Nephron progenitor cell (in vitro differentiated cells): ENCODE measurements at places on chromosomes 5 and 9.

DNA sequence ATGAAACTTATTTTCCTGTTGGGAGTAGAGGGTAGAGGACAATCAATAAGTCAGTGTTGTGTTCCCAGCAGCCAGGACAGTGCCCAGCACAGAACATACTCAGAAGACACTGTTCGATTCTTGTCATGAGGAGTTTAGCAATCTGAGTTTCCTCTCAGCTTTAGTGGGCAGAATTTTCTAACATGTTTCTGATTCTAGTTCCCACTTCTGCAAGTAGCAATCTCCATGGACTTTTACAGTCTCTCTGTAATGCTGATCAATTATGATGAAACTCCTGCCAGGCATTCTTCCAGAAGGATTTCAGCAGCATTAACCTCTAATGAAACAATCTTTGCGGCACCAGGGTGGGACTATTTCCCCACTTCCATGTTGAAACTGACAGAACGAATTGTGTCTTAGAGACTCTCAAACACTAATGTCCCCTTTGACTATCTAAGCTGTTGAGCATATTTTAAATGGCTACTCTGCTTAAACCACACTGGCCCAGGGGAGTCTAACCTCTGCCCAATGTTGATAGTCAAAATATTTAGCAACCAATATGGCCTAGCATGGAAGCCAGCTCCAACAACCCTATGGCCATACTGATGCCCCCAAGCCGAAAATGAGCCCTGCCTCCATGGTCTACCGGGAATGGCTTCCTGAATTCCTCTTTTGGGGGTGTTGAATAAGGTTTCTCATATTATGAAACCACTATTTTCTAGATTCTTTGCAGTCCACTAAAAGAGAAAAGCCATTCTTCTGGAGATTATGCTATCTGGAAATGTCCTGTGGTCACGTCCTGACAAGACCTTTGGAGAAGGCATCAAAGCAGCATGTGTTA is 484.3 kb downstream of the BNC2 start:
- no peak overlapping the region for H3K27ac ChIP-seq
- peaks cover 14% of the 10 kb centered on the region for H3K36me3 ChIP-seq
- no peak overlapping the region for H3K4me3 ChIP-seq
- H3K27me3 ChIP-seq, result no peaks in the 10 kb centered on the region
- H3K4me1 ChIP-seq, result peaks cover 7% of the 10 kb centered on the region
- no peak for DNase-seq

DNA sequence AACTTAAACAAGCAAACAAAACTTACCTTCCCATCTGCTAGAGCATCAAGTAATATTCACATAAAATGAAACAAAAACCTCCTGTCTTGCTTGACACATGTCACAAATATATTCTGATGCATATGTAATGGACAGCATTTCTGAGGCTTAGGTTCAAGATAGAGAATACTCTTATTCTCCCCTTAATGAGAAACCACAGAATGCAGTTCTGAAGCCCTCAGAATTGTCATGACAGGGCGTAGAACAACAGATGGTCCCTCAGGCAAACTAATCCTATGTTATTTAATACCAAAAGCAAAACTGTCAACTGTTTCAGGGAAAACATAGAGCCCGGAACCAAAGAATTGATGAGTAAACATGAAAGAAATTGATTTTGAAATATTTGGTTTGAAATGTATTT is 229.9 kb upstream of the RIOK2 start:
- H3K4me3 ChIP-seq, result no peak overlapping the region
- H3K27me3 ChIP-seq, result peaks cover 2% of the 10 kb centered on the region
- DNase-seq, result no peak
- no peak overlapping the region for H3K27ac ChIP-seq

- no peak for DNase-seq
- H3K4me1 ChIP-seq, result peaks cover 16% of the 10 kb centered on the region
- H3K27ac ChIP-seq, result no peak overlapping the region
These were observed 65.4 kb downstream of the AUH start for GRCh38 chr9:91296354-91296753.

GRCh38 chr5:6902597-6902996 is 189.4 kb downstream of the TENT4A start:
- no peak for DNase-seq
- H3K4me1 ChIP-seq, result peaks cover 36% of the 10 kb centered on the region
- H3K4me3 ChIP-seq, result no peak overlapping the region
- H3K27ac ChIP-seq, result no peak overlapping the region
- H3K27me3 ChIP-seq, result peaks cover 5% of the 10 kb centered on the region
- no peaks in the 10 kb centered on the region for H3K36me3 ChIP-seq

- peaks cover 12% of the 10 kb centered on the region for H3K27me3 ChIP-seq
- H3K36me3 ChIP-seq, result no peaks in the 10 kb centered on the region
- no peak for DNase-seq
- H3K27ac ChIP-seq, result no peak overlapping the region
These were observed 622.0 kb upstream of the DAB2 start for GRCh38 chr5:40046792-40047191.

DNA sequence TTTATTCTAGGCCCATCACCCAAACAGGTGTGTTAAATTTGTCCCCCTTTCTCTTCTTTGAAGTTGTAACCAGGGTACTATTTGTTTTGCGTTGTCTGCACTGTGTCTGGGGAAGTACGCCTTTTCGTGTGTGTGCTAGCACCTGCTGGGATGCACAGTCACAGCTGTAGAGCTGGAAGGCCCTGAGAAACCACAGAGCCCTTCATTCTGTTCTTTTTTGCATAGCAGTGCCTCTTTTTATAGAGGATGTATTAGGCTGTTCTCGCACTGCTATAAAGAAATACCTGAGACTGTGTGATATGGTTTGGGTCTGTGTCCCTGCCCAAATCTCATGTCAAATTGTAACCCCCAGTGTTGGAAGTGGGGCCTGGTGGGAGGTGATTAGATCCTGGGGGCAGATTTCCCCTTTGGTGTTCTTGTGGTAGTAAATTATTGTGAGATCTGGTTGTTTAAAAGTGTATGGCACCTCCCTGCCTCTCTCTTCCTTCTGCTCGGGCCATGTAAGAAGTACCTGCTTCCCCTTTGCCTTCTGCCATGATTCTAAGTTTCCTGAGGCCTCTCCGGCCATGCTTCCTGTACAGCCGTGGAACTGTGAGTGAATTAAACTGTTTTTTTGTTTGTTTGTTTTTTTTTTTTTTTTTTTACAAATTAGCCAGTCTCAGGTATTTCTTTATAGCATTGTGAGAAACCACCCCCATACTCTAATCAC is 14.0 kb downstream of the SEC61B start:
- peaks cover 8% of the 10 kb centered on the region for H3K4me1 ChIP-seq
- H3K27ac ChIP-seq, result no peak overlapping the region
- no peak for DNase-seq
- H3K4me3 ChIP-seq, result no peak overlapping the region

DNA sequence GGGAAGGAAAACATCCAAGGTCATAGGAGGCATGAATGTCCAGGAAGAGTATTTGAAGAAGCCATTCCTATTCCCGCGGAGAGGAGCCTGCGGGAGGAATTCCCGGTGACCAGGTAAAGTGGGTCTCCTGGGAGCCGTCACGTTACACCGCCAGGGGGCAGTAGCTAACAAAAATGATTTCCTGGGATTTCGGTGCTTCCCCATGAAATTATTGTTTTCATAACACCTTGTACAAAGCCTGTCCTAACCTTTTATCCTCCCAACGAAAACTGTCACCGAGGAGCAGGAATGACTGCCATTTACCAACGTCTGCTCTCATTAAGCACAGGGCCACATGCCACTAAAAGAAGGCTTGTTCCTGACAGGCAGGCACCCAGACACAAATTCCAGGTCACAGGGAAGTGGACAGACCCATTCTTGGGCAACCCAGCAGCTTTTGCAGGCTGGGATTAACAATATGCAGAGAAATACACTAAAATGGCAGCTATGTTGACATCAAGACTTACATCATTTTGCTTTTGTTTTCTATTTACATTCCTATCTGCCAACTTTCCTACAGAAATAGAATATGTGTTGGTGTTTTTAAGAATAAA is 41.2 kb upstream of the CTSL start:
- H3K27ac ChIP-seq, result no peak overlapping the region
- peaks cover 43% of the 10 kb centered on the region for H3K36me3 ChIP-seq
- no peak overlapping the region for H3K4me3 ChIP-seq
- DNase-seq, result peak; percentile 74
- H3K27me3 ChIP-seq, result no peaks in the 10 kb centered on the region

- H3K36me3 ChIP-seq, result no peaks in the 10 kb centered on the region
- peaks cover 5% of the 10 kb centered on the region for H3K27me3 ChIP-seq
- no peak overlapping the region for H3K4me3 ChIP-seq
These were observed 15.5 kb upstream of the FCN1 start for GRCh38 chr9:134933076-134933659.

- H3K27me3 ChIP-seq, result peaks cover 6% of the 10 kb centered on the region
- peaks cover 19% of the 10 kb centered on the region for H3K4me1 ChIP-seq
- peaks cover 1% of the 10 kb centered on the region for H3K36me3 ChIP-seq
- H3K27ac ChIP-seq, result no peak overlapping the region
- DNase-seq, result no peak
- no peak overlapping the region for H3K4me3 ChIP-seq
These were observed 297 bp downstream of the LCN8 start for GRCh38 chr9:136757751-136758140.

GRCh38 chr5:137342764-137343163 is 156.4 kb downstream of the SPOCK1 start:
- no peak overlapping the region for H3K27ac ChIP-seq
- no peaks in the 10 kb centered on the region for H3K36me3 ChIP-seq
- H3K4me3 ChIP-seq, result no peak overlapping the region
- H3K4me1 ChIP-seq, result no peaks in the 10 kb centered on the region

DNA sequence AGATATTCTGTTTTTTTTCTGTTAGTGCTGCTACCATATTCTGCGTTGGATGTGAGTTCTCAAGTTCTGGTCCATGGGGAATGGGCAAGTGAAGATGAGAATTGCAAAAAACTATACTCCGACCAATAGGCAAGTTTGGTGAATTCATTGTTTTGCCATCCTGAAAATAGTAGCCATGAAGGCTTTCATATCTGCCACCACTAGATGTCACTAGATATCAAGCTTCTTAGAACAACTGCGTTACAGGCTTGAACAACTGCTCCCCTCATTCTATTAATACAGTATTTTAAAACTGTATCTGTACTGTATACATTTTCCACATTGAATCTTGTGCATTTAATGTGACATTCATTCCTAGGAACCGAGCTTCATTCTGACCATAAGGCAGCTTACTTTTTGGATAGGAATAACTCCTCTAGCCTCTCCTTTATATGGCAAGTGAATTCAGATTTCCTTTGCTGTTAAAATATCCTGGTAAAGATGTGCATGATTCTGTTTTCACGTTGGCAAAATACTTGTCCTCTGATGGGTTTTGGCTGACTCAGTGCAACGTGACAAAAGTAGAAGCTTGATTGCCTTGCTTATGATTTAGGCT is 163.6 kb downstream of the SREK1 start:
- H3K4me1 ChIP-seq, result peaks cover 16% of the 10 kb centered on the region
- no peak overlapping the region for H3K27ac ChIP-seq
- H3K4me3 ChIP-seq, result no peak overlapping the region
- H3K36me3 ChIP-seq, result no peaks in the 10 kb centered on the region

- no peak for DNase-seq
- peak overlapping the region; percentile 80 for H3K27ac ChIP-seq
- no peak overlapping the region for H3K4me3 ChIP-seq
- peaks cover 10% of the 10 kb centered on the region for H3K27me3 ChIP-seq
- peaks cover 32% of the 10 kb centered on the region for H3K4me1 ChIP-seq
These were observed 81.3 kb downstream of the THBS4 start for GRCh38 chr5:80116465-80116864.

GRCh38 chr5:131863700-131864099 is 66.9 kb upstream of the FNIP1 start:
- no peak overlapping the region for H3K4me3 ChIP-seq
- H3K27ac ChIP-seq, result no peak overlapping the region
- no peaks in the 10 kb centered on the region for H3K4me1 ChIP-seq
- DNase-seq, result no peak
- H3K36me3 ChIP-seq, result no peaks in the 10 kb centered on the region
- peaks cover 6% of the 10 kb centered on the region for H3K27me3 ChIP-seq

GRCh38 chr9:120730654-120731514 is 16.6 kb upstream of the MEGF9 start:
- no peaks in the 10 kb centered on the region for H3K36me3 ChIP-seq
- H3K4me1 ChIP-seq, result peaks cover 40% of the 10 kb centered on the region
- H3K27me3 ChIP-seq, result peaks cover 50% of the 10 kb centered on the region
- H3K27ac ChIP-seq, result no peak overlapping the region
- peak; percentile 58 for DNase-seq

GRCh38 chr5:35146406-35146805 is 83.9 kb downstream of the PRLR start:
- no peak for DNase-seq
- H3K27ac ChIP-seq, result no peak overlapping the region
- peaks cover 1% of the 10 kb centered on the region for H3K27me3 ChIP-seq
- H3K4me3 ChIP-seq, result no peak overlapping the region

- H3K4me3 ChIP-seq, result peak within 1 kb of the TSS; percentile 84
- peaks cover 44% of the 10 kb centered on the region for H3K27me3 ChIP-seq
- DNase-seq, result peak; percentile 82
- no peaks in the 10 kb centered on the region for H3K36me3 ChIP-seq
- H3K4me1 ChIP-seq, result peaks cover 56% of the 10 kb centered on the region
These were observed at the start of gene WWC1 for GRCh38 chr5:168291342-168291963. TSS of gene WWC1 (plus strand) at chr5:168291645. CDS start at chr5:168292153, 508 bp downstream.

DNA sequence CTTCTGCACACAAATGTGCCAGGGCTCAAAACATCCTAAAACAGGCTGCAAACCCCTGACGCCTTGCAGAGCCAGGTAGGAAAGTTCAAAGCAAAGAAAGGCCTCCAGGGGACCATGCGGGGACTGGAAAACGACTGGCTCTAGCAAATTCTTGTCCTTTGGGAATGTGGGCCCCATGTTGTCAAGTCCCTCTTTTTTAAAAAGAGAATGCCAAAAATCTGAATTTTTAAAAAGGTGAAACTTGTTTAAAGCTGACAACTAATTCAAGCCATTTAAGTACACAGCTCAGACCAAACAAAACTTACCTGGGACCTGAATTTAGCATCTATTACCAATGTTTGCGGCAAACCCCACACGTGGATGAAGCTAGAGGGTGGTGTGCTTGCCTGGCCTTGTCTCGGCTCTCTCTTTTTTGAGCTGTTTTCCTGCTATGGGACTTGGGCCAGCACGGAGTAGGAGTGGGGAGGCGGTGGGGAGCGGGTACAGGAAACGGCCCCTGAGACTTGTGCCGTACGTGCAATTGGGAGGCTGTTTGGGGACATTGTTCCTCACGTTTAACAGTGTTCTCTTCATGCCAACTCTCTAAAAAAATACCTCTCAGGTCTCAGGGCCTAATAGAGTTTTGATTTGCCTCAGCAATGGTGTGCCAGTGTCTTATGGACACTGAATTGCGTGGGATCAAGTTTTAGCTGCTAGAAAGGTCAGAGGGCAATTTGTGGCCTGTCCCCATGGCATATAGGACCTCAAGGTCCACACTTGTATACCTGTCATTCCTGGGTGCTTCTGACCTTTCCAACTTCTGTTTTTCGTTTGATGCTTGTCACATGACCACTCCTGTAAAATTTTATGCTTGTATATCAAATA is 15.1 kb upstream of the PHF19 start:
- no peak for DNase-seq
- H3K27ac ChIP-seq, result no peak overlapping the region
- no peaks in the 10 kb centered on the region for H3K36me3 ChIP-seq
- H3K4me3 ChIP-seq, result no peak overlapping the region
- H3K27me3 ChIP-seq, result peaks cover 6% of the 10 kb centered on the region
- peaks cover 18% of the 10 kb centered on the region for H3K4me1 ChIP-seq

- no peaks in the 10 kb centered on the region for H3K27me3 ChIP-seq
- peaks cover 80% of the 10 kb centered on the region for H3K4me1 ChIP-seq
- no peaks in the 10 kb centered on the region for H3K36me3 ChIP-seq
- H3K4me3 ChIP-seq, result peak overlapping the region; percentile 13
These were observed 405.4 kb downstream of the DMAC1 start for GRCh38 chr9:7394002-7394774.

GRCh38 chr5:155839251-155840037 is 487.5 kb upstream of the SGCD start:
- H3K4me3 ChIP-seq, result no peak overlapping the region
- no peak for DNase-seq
- H3K27me3 ChIP-seq, result no peaks in the 10 kb centered on the region
- no peak overlapping the region for H3K27ac ChIP-seq
- no peaks in the 10 kb centered on the region for H3K36me3 ChIP-seq
